ENCODE measurements at places on chromosomes 12 and 14.

DNA sequence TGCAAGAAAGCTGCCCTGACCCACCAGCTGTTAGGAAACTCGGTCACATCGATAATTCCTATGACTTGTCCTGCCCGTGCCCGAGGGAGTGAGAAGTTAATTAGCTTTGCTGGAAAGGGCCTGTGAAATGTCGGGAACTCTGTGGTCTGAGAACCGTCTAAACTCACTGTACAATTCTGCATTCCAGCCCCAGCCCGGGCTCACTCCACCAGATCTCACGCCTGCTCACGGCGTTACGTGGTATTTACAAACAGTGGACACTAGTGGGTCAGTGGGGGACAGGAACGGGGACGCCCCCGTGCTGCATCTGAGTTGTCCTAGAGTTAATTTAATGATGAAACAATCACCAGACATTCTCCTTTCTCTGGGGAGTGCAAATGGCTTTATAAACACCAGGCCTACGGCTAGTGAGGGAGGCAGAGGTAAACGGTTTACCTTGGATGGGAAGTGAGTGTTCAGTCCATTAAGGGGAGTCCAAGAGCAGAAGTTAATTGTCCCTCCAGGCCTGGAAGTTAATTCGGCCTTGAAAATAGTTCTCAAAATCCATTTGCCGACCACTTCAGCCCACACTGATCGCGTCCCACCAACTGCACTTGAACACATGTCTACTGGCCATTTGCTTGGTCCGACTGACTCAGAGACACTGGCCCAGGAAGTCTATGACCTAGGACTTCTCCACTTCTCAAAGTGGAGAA is 93.5 kb upstream of the MED13L start:
- H3K27ac ChIP-seq, result no peak overlapping the region
- H3K27me3 ChIP-seq, result no peaks in the 10 kb centered on the region
- H3K4me3 ChIP-seq, result no peak overlapping the region
- no peak for DNase-seq

GRCh38 chr12:120119271-120119973 is 2.9 kb upstream of the RAB35 start:
- H3K4me1 ChIP-seq, result peaks cover 79% of the 10 kb centered on the region
- peak overlapping the region; percentile 90 for H3K27ac ChIP-seq
- H3K36me3 ChIP-seq, result peaks cover 34% of the 10 kb centered on the region
- peak overlapping the region; percentile 19 for H3K4me3 ChIP-seq
- no peaks in the 10 kb centered on the region for H3K27me3 ChIP-seq
- no peak for DNase-seq

- H3K27me3 ChIP-seq, result no peaks in the 10 kb centered on the region
- H3K27ac ChIP-seq, result no peak overlapping the region
- peaks cover 14% of the 10 kb centered on the region for H3K36me3 ChIP-seq
These were observed 24.0 kb downstream of the ARG2 start for GRCh38 chr14:67643713-67644112.

GRCh38 chr14:104370256-104370870 is 209.2 kb upstream of the C14orf180 start:
- peaks cover 7% of the 10 kb centered on the region for H3K4me1 ChIP-seq
- H3K27ac ChIP-seq, result no peak overlapping the region
- H3K36me3 ChIP-seq, result no peaks in the 10 kb centered on the region
- H3K27me3 ChIP-seq, result peaks cover 4% of the 10 kb centered on the region
- no peak overlapping the region for H3K4me3 ChIP-seq

DNA sequence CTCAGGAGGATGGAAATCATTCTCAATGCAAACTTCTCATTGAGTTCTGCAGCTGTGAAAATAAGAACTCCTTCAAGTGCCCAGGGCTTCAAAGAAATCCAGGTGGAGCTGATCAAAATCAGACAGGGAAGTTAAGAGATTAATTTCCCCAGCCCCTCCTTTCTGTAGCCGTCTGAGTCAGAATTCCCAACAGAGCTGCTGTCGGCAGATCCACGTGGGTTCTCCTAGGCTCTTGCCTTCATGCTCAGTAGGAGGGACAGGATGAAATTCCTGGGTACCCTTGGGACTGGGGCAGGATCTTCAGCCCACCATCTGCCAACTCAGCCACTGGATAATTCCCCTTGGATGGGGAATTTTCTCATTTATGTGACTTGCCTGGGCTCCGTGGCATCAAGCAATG is 13.3 kb downstream of the TGFB3 start:
- DNase-seq, result no peak
- no peak overlapping the region for H3K4me3 ChIP-seq
- H3K36me3 ChIP-seq, result no peaks in the 10 kb centered on the region
- H3K27me3 ChIP-seq, result no peaks in the 10 kb centered on the region

- H3K27ac ChIP-seq, result no peak overlapping the region
- DNase-seq, result no peak
- H3K36me3 ChIP-seq, result no peaks in the 10 kb centered on the region
- H3K4me1 ChIP-seq, result no peaks in the 10 kb centered on the region
- no peaks in the 10 kb centered on the region for H3K27me3 ChIP-seq
These were observed 192.1 kb downstream of the TMEM132C start for GRCh38 chr12:128459067-128459466.

GRCh38 chr12:12178559-12178958 is 88.3 kb downstream of the LRP6 start:
- no peak overlapping the region for H3K27ac ChIP-seq
- DNase-seq, result no peak
- H3K36me3 ChIP-seq, result no peaks in the 10 kb centered on the region
- peaks cover 5% of the 10 kb centered on the region for H3K27me3 ChIP-seq

- H3K4me1 ChIP-seq, result no peaks in the 10 kb centered on the region
These were observed 294.1 kb upstream of the FLRT2 start for GRCh38 chr14:85235868-85236267.

DNA sequence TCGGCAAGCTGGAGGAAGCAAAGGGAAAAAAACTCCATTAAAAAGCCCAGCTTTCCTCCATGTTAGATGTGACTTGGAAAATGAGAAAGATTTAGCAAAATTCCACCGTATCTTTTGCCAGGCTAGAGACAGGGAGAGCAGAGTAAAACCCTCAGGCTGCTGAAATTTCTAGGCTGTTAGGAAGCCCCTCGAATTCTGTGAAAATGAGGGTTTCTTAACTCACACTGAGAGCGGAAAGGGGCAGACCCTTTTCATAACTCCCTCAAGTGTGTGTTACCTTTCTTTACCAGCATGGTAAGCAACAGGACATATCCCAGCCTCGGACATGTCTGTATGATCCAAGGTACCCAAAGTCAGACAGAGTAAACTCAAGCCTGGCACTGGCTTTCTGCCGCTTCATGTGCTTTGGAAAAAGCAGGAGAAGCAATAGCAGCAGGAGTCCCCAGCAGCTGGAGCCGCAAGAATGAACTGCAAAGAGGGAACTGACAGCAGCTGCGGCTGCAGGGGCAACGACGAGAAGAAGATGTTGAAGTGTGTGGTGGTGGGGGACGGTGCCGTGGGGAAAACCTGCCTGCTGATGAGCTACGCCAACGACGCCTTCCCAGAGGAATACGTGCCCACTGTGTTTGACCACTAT is at the start of gene RHOJ:
Gene RHOJ, plus strand, starts transcription at position 37 of the 637 bp plus-strand sequence. Its CDS starts 427 bp downstream, at position 464.
- H3K4me3 ChIP-seq, result no peak within 1 kb of the TSS
- H3K36me3 ChIP-seq, result no peaks in the 10 kb centered on the region
- H3K4me1 ChIP-seq, result no peaks in the 10 kb centered on the region
- no peaks in the 10 kb centered on the region for H3K27me3 ChIP-seq
- no peak within 1 kb of the TSS for H3K27ac ChIP-seq

DNA sequence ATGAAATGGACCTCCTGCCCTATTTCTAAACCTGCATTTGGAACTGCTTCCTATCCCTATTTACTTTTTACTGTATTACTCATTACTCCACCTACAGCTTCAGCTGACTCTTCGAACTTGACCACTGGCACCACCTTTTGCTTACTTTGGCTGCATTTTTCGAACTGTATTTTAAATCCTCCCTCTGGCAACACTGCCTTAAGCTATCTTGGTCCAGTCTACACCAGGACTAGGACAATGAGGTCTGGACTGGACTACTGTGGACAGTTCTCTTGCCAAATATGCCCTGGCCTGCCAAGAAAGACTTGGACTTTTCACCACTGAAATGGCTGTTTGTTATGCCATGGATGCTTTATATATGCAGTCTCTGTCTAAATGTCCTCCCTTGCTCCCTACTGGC is 328.1 kb downstream of the BTG1 start:
- no peaks in the 10 kb centered on the region for H3K27me3 ChIP-seq
- H3K27ac ChIP-seq, result no peak overlapping the region
- peaks cover 1% of the 10 kb centered on the region for H3K36me3 ChIP-seq
- no peak for DNase-seq
- no peaks in the 10 kb centered on the region for H3K4me1 ChIP-seq
- H3K4me3 ChIP-seq, result no peak overlapping the region

GRCh38 chr14:68469208-68469713 is 323.6 kb downstream of the ZFP36L1 start:
- no peak for DNase-seq
- H3K36me3 ChIP-seq, result no peaks in the 10 kb centered on the region
- no peak overlapping the region for H3K4me3 ChIP-seq
- peaks cover 9% of the 10 kb centered on the region for H3K4me1 ChIP-seq
- no peak overlapping the region for H3K27ac ChIP-seq
- H3K27me3 ChIP-seq, result no peaks in the 10 kb centered on the region

DNA sequence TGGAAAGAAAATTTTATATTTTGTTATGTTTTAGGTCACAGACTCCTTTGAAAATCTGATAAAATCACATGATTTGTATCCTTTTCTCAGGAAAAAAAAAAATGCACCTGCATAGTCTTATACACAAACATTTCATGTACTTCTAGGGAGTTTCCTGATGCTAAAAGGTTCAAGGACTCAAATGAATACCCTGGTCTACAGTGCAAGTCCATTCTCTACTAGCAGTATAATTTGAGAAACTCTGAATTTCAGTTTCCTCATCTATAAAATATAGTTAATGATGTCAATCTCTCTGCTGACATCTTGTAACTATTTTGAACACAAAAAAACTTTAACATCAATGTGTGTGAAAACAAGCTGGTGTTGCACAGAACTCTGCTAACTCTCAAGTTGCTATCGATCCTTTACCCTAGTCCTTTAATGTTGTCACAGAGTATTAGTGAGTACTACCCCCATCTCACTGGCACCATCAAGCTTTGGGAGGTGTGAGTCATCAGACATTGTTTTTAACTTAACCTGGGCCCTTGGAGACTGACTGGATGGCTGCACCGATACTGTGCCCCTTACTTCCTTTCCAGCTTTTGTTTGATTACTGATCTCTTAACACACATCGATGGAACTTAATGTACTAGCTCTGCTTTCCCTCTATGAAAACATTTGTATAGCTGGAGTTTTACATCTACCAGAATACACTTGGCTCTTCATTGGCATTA is 251.9 kb upstream of the SOX5 start:
- no peak for DNase-seq
- H3K36me3 ChIP-seq, result no peaks in the 10 kb centered on the region
- H3K4me3 ChIP-seq, result no peak overlapping the region

DNA sequence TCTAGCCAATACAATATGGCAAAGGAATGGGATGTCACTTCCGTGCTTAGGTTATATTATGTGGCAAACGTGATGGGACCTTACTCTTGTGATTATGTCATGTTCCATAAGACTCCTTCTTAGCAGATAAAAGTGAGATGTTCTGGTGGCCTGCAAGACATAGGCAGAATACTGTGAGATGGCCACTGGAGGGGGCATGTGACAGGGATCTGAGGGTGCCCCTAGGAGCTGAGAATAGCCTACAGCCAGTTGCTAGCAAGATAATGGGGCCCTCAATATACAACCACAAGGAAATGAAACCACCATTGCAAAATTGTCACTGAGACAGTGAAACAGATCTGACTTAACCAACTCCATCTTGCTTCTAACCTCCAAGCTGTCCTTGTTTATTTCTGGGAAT is 151.4 kb upstream of the SSTR1 start:
- peaks cover 2% of the 10 kb centered on the region for H3K36me3 ChIP-seq
- H3K4me3 ChIP-seq, result no peak overlapping the region
- no peak for DNase-seq
- H3K27me3 ChIP-seq, result peaks cover 4% of the 10 kb centered on the region
- no peaks in the 10 kb centered on the region for H3K4me1 ChIP-seq
- no peak overlapping the region for H3K27ac ChIP-seq

DNA sequence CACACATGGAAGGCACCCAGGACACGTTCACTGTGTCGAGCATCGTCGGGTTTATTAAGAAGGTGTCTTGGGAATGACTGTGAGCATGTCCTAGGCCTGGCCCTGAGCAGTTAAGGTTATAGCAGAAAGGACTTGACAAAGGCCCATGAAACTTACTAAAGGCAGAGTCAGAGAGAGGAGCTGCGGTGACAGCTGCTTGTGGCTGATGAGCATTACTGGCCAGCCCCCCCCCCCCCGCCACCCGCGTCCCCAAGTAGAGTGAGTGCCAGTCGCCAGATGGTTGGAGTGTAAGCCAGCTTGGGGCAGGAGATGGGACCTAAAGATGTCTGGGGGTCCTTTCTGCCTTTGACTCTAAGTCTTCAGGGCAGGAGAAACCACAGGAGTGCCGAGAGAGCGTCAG is 169.9 kb downstream of the TSPAN9 start:
- peaks cover 10% of the 10 kb centered on the region for H3K4me1 ChIP-seq
- H3K27ac ChIP-seq, result no peak overlapping the region
- no peak for DNase-seq
- no peaks in the 10 kb centered on the region for H3K36me3 ChIP-seq
- H3K4me3 ChIP-seq, result no peak overlapping the region
- H3K27me3 ChIP-seq, result peaks cover 20% of the 10 kb centered on the region

GRCh38 chr12:53623548-53624385 is 2.4 kb downstream of the ATF7 start:
- H3K4me1 ChIP-seq, result peaks cover 45% of the 10 kb centered on the region
- peak overlapping the region; percentile 59 for H3K27ac ChIP-seq
- H3K4me3 ChIP-seq, result peak overlapping the region; percentile 97
- peaks cover 5% of the 10 kb centered on the region for H3K36me3 ChIP-seq
- no peaks in the 10 kb centered on the region for H3K27me3 ChIP-seq

DNA sequence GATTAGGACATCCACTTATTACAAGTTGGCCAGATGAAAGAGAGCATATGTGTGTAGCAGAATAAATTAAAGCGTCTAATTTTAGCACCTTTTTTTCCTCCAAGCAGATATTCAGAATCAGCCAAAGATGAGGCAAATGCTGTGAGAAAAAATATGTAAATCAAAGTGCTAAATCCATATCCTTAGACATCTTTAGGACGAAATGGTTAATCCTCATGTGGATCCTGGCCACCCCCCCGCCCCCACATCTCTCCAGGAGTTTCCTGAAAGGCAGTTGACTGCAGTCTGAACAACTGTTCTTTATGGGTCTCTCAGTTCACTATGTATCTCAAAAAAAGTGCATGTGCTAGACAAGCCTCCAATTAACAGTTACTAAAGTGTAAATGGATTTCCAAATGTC is 1768.1 kb upstream of the SEL1L start:
- no peak overlapping the region for H3K4me3 ChIP-seq
- no peaks in the 10 kb centered on the region for H3K36me3 ChIP-seq
- H3K27ac ChIP-seq, result no peak overlapping the region
- H3K4me1 ChIP-seq, result no peaks in the 10 kb centered on the region

- peak overlapping the region; percentile 85 for H3K27ac ChIP-seq
- peaks cover 6% of the 10 kb centered on the region for H3K27me3 ChIP-seq
- H3K4me3 ChIP-seq, result peak overlapping the region; percentile 14
- no peaks in the 10 kb centered on the region for H3K36me3 ChIP-seq
These were observed 442.6 kb downstream of the DPF3 start for GRCh38 chr14:72451054-72451972.

- H3K4me3 ChIP-seq, result no peak overlapping the region
- DNase-seq, result no peak
- H3K27ac ChIP-seq, result no peak overlapping the region
These were observed 63.1 kb downstream of the C14orf132 start for GRCh38 chr14:96102081-96102856.

Data from activated naive CD4-positive, alpha-beta T cell treated with anti-CD3 and anti-CD28 coated beads, Interleukin-2, amount 10 ng/mL, durations not matched to agents 7 days and 5 days (primary cell).